ENCODE measurements at places on chromosomes 3 and 15. TPM values are rescaled to one million over a fixed set of nuclear protein-coding genes. Genes with fewer than 3 reads are reported as not detected.

GRCh38 chr3:45140141-45140769, 5.9 kb downstream of the CDCP1 start:
- ATAC-seq, result no peak
- peaks cover 4% of the 10 kb centered on the region for H3K4me1 ChIP-seq
- no peak overlapping the region for H3K27ac ChIP-seq
- peaks cover 30% of the 10 kb centered on the region for H3K27me3 ChIP-seq
- no peak overlapping the region for H3K4me3 ChIP-seq

DNA sequence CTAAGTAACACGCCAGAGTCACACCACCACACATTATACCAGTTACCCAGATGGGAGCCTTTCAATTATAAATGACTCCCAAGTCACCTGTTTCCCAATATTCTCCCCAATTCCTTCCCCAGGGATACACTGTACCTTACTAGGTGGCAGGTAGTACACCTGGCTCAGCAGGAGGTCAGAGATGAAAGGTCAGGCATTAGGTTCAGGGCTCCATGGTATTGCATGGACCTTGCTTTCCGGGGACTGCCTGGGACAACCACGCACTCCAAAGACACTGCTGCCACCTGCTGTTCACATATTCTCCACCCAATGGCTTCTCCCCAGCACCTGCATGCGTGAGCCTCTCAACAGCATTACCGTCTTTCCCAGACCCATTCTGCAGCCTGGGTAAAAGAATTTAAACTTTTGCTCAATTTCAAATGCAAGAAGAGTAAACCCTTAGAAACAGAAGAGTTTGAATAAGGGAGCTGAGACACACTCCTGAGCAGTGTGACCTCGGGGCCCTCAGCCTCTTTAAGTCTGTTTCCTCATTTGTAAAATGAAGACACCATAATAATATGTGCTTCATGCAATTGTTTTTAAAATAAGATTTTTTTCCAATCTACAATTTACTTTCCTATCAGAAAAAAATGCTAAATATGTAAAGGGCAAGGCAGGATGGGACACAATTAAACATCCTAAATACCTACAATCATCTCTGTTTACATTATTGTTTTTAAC, 28.0 kb upstream of the LACTB start:
- ATAC-seq, result peak; percentile 93
- no peak overlapping the region for H3K27ac ChIP-seq
- no peak overlapping the region for H3K4me3 ChIP-seq
- no peaks in the 10 kb centered on the region for H3K27me3 ChIP-seq

- no peak overlapping the region for H3K27ac ChIP-seq
- no peaks in the 10 kb centered on the region for H3K27me3 ChIP-seq
- ATAC-seq, result no peak
- no peak overlapping the region for H3K4me3 ChIP-seq
- H3K36me3 ChIP-seq, result no peaks in the 10 kb centered on the region
Measured at GRCh38 chr3:107982165-107982564, 108.7 kb downstream of the CD47 start.

- H3K4me1 ChIP-seq, result no peaks in the 10 kb centered on the region
- H3K27ac ChIP-seq, result no peak overlapping the region
- no peak overlapping the region for H3K4me3 ChIP-seq
- ATAC-seq, result no peak
- H3K36me3 ChIP-seq, result no peaks in the 10 kb centered on the region
- H3K27me3 ChIP-seq, result no peaks in the 10 kb centered on the region
Measured at GRCh38 chr15:91553196-91553854, 300.2 kb upstream of the SLCO3A1 start.

- no peaks in the 10 kb centered on the region for H3K36me3 ChIP-seq
- no peak overlapping the region for H3K4me3 ChIP-seq
- no peaks in the 10 kb centered on the region for H3K27me3 ChIP-seq
- ATAC-seq, result no peak
Measured at GRCh38 chr15:86553108-86553507, 473.4 kb downstream of the AGBL1 start.

DNA sequence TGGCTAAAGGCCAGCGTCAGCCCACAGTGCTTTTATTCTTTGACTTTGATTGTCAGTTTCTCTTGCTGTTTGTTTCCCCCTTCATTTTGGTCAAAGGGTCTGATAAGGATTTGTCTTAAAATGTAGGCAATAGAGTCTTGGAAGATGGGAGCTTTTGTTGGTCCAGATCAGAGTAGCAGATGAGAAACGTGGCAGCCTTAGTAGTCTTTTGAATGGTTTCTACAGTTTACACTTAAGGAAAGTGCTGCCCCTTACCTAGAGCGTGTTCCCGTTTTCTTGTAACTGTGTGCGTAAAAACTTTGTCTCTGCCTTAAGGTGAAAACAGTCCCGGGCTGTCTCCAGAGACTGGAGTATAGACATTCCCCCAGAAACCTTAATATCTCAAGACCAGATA, 630 bp downstream of the LXN start:
- ATAC-seq, result no peak
- H3K4me3 ChIP-seq, result peak overlapping the region; percentile 84
- no peaks in the 10 kb centered on the region for H3K27me3 ChIP-seq
- H3K36me3 ChIP-seq, result peaks cover 79% of the 10 kb centered on the region
- peak overlapping the region; percentile 97 for H3K27ac ChIP-seq

DNA sequence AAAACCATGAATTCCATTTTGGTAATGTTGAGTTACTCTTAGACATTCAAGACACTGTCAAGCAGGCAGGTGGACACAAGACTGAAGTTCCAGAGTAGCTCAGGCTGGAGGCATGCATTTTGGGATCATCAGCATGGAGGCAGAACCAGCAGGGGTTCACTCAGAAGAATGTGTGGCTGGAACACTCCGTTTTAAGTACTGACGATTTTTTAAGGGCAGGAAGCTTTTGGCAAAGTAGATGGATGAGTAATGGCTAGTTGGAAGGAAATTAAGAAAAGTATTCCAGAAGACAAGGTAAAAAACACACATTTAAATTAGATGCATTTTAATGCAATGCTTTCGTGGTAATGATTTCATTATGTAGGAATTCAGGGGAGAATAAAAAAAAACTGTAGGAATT, 420.4 kb downstream of the ROBO2 start:
- no peak for ATAC-seq
- H3K27me3 ChIP-seq, result no peaks in the 10 kb centered on the region
- no peaks in the 10 kb centered on the region for H3K36me3 ChIP-seq
- H3K27ac ChIP-seq, result no peak overlapping the region
- H3K4me3 ChIP-seq, result no peak overlapping the region

DNA sequence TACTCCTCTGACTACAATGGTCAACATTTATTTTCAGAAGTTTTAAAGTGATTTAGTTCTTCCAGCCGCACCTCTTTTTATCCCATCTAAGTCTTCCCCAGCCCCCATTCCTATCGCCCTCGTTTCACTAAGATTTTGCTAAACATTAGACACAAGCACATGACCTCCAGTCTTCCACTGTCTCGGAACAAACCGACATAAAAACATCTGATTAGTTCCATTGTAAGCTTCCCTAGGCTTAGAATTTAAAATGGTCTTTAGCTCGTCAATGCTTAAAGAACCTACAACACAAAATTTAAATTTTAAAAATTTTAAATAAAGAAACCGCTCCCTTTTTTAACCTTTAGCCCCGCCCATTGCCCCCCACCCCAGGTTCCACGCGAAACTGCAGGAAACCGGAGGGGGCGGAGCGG, 284 bp upstream of the TSC22D2 start:
- peak; percentile 1 for ATAC-seq
- peaks cover 11% of the 10 kb centered on the region for H3K4me1 ChIP-seq
- peaks cover 28% of the 10 kb centered on the region for H3K36me3 ChIP-seq
- H3K27ac ChIP-seq, result peak overlapping the region; percentile 90
- H3K27me3 ChIP-seq, result no peaks in the 10 kb centered on the region

- H3K4me1 ChIP-seq, result peaks cover 8% of the 10 kb centered on the region
- H3K4me3 ChIP-seq, result no peak overlapping the region
- no peaks in the 10 kb centered on the region for H3K27me3 ChIP-seq
- ATAC-seq, result no peak
Measured at GRCh38 chr3:129694228-129694627, 87.8 kb upstream of the PLXND1 start.

DNA sequence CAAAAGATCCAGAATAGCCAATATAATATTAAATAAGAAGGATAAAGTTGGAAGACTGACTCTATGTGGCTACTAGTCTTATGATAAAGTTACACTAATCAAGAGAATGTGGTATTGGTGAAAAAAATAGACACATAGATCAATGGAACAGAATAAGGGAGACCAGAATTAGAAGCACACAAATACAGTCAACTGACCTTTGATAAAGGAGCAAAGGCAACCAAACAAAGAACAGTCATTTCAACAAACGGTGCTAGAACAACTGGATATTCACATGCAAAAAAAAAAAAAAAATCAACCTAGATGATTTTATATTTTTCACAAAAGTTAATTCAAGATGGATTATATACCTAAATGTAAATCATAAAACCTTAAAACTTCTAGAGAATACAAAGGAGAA, 146.4 kb downstream of the ISL2 start:
- no peak for ATAC-seq
- no peak overlapping the region for H3K4me3 ChIP-seq
- H3K36me3 ChIP-seq, result no peaks in the 10 kb centered on the region

- H3K4me3 ChIP-seq, result no peak overlapping the region
- no peaks in the 10 kb centered on the region for H3K4me1 ChIP-seq
- no peaks in the 10 kb centered on the region for H3K36me3 ChIP-seq
- H3K27ac ChIP-seq, result no peak overlapping the region
Measured at GRCh38 chr3:56322862-56323261, 145.4 kb downstream of the ERC2 start.

GRCh38 chr3:150433347-150433746, 25.2 kb downstream of the TSC22D2 start:
- H3K27me3 ChIP-seq, result no peaks in the 10 kb centered on the region
- H3K27ac ChIP-seq, result no peak overlapping the region
- no peak overlapping the region for H3K4me3 ChIP-seq
- no peak for ATAC-seq
- H3K4me1 ChIP-seq, result peaks cover 11% of the 10 kb centered on the region
- H3K36me3 ChIP-seq, result peaks cover 12% of the 10 kb centered on the region

The FBXO22 gene
- total RNA-seq, result 36.8 TPM

The VWA5B2 gene
- not detected for total RNA-seq

The CLDN16 gene
- not detected for total RNA-seq
